Central memory CD4-positive, alpha-beta T cell (primary cell): ENCODE measurements at places on chromosomes 2 and 18.

DNA sequence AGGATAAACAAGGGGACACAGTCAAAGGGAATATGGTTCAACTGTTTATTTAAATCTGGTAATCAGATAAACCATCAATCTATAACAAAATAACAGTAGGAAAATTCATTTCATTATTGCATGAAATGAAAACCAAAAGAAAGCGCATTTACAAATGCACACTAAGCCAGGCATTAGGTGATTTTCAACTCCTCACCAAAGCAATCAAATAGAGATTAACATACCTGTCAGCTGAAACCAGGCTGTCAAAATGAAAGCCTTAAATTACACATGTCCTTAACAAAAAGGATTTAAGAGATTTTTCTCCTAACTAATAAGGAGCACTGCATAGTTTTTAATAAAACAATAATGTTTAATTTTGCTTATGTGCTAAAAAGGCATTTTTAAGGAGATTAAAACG is 23.0 kb downstream of the STK39 start:
- no peak for DNase-seq

- DNase-seq, result no peak
These were observed 85.1 kb downstream of the DTNA start for GRCh38 chr18:34795070-34795732.

- DNase-seq, result no peak
These were observed 14.1 kb upstream of the ZSWIM2 start for GRCh38 chr2:186862869-186863709.

DNA sequence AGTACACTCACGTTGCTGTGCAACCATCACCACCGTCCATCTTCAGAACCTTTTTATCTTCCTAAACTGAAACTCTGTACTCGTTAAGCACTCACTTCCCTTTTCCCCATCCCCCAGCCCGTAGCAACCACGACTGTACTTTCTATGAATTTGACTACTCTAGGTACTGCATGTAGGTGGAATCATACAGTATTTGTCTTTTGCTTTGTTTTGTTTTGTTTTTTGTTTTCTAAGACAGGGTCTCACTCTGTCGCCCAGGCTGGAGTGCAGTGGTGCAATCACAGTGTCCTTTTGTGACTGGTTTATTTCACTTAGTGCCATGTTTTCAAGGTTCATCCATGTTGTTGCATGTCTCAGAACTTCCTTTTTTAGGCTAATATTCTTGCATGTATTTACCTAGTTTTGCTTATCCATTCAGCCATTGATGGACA is 7.0 kb upstream of the TYMS start:
- DNase-seq, result no peak

DNA sequence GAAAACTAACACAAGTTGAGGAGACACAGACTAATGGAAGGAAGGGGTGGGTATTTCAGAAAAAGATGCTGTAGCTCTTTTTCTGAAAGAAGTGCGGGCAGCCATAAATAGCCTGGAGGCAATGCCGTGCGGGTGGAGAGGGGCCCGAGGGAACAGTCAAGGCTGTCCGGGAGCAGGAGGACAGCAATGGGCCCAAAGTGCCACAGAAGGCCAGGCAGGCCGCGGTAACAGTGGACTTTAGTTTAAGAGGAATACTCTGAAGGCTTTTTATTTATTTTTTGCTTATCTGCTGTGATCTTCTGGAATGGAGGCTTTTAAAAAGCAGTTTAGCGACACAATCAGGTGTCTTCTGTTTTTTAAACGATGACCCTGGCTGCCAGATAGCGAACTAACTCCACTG is 2.8 kb downstream of the ITGB1BP1 start:
- no peak for DNase-seq

DNA sequence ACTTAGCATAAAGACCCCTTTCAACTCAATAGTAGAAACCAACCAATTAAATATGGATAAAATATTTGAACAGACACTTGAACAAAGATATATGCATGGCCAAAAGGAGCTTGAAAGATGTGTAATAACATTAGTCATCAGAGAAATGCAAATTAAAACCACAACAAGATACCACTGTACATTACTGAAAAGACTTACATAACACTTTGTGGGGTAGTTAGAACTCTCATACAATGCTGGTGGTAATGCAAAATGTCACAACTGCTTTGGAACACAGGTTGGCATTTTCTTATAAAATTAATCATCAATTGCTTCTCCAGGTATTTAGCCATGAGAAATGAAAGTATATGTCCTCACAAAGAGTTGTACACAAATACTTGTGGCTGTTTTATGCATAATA is 60.7 kb downstream of the TTC27 start:
- DNase-seq, result no peak

- no peak for DNase-seq
These were observed 205.7 kb downstream of the NEDD4L start for GRCh38 chr18:58249712-58250111.

DNA sequence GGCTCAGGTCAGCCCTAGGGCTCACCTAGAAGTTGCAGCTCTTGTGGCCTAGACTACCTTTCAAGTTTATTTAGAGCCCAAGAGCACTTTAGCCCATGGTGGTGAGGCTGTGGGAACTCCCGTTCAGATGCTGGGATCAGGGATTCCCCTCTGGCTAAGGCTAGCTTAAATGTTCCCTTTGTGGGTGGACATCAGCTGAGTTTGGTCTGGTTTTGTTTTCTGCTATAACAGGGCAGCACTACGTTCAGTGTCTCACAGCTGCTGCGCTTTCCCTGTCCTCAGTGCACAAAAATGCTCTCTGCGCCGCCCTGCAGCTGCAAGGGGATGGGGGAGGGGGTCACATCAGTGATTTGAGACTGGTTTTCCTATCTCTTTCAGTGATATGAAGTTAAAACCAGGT is 170.5 kb upstream of the KCNJ3 start:
- DNase-seq, result no peak

DNA sequence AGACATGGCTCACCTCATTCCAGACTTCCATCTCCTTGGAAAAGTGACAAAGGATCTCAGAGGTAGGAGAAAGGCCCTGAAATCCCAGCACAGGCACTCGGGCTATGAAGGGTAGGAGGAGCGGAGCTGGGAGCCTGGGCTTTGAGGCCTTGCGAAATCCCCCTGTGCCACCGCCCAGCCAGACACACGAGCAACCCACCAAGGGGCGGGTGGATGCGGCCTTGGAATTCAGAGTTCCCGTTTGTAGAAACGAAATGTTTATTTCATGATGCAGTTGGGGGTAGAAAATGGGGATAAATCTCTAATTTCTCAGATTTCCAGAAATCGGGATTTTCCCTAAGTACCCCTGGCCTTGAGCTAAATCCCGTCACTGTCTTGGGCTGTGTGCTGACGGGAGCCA is 177.1 kb upstream of the HDAC4 start:
- no peak for DNase-seq

GRCh38 chr2:2842466-2842865 is 511.4 kb upstream of the MYT1L start:
- no peak for DNase-seq

- no peak for DNase-seq
These were observed 9.3 kb downstream of the XRCC5 start for GRCh38 chr2:216118474-216118873.

DNA sequence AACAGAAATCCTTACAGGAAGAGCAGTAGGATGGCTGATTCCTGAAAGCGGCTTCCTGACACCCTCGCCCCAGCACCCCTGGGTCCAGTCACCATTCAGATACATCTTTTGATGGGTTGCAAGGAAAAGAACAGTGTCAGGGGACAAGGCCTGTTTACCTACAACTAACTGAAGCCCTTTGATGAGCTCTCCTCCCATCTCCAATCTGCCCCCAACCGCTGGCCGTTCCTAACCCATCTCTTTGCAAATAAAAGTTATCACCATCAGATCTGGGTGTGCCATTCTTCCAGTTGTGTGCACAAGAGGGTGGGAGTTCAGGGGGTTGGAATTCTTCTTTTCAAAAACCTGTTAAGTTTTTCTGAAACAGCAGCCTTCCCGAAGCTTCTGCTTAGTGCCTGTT is 48.9 kb downstream of the ARL4C start:
- DNase-seq, result no peak

DNA sequence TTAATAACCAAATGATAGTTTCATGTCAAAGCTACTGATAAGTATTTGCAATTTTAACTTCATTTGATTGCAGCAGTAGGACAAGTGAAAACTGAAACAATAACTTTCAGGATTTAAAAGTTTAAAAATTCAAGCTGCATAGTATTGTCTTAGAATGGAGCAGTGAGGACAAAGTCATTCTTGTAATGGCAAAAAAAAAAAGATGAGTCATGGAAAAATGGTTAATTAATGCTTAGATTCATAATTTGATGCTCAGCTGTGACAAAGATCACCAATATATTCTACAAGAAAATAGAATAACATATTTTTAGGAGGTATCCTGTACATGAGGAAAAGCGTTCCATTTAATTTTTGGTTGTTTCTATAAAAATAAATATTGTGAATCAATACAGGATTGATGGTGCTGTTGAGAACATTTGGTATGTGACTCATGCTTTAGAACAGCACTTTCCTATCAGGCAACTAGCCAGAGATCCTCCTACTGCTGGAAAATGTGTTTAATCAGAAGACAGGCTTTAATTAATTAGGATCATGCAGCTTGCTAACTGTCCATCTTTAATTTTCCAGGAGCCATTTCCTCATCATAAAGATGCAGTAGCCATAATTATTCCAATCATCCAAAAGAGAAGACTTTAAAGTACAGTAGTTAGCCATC is 239.0 kb upstream of the MMADHC start:
- no peak for DNase-seq

DNA sequence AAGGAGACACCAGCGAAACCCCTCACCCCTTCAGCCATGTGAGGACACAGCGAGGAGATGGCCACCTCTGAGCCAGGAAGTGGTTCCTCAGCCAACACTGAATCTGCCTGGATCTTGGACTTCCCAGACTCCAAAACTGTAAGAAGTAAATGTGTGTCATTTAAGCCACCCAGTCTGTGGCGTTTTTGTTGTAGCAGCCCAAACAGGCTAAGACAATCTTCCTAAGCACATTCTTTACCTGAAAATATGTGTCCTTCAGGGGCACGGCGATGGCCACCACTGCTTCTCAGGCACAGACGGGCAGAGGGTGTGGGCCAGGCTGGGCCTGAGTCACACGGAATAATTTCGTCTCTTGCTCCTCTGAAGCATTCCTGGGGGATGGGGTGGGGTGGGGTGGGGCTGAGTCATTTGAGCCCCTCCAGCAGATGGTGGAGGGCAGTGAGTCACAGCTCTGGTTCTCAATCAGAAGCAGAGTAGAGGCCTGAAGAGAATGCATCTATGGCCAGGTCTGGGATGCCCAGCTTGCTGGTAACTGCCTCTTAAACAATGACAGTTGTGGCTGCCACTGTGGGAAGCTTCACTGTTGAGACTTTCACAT is 142.4 kb downstream of the CAPN13 start:
- DNase-seq, result no peak

GRCh38 chr2:99697811-99698568 is 208.2 kb upstream of the REV1 start:
- no peak for DNase-seq

GRCh38 chr2:174916270-174916930 is 88.8 kb downstream of the CHN1 start:
- DNase-seq, result no peak

GRCh38 chr18:79804130-79804787 is 6.5 kb downstream of the KCNG2 start:
- no peak for DNase-seq

DNA sequence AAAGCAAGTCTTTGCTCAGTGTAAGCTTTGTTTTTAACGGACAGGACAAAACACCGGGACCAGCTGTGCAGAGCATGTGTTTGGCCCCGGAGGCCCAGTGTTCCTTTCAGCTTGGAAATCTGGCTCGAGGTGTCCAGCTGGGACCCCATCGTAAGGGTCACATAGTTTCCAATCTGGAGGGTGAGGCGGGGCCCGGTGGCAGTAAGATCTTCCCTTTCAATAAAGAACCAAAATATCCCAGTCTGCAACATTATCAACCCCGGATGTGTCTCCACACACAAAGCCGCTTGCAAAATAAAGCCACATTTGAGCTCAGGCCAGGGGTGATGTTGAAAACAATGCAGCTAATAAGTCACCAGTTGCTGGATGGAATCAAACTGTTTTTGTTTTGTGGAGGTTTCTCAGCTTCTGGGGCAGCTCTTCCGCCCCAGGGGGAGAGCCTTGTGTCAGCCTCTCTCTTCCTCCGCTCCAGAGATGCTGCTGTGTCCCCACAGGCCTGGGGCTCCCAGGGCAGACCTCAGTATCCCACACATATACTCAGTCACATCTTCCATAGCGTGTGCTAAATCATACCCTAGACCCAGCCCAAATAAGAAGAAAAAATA is 138.6 kb upstream of the GLI2 start:
- DNase-seq, result no peak

DNA sequence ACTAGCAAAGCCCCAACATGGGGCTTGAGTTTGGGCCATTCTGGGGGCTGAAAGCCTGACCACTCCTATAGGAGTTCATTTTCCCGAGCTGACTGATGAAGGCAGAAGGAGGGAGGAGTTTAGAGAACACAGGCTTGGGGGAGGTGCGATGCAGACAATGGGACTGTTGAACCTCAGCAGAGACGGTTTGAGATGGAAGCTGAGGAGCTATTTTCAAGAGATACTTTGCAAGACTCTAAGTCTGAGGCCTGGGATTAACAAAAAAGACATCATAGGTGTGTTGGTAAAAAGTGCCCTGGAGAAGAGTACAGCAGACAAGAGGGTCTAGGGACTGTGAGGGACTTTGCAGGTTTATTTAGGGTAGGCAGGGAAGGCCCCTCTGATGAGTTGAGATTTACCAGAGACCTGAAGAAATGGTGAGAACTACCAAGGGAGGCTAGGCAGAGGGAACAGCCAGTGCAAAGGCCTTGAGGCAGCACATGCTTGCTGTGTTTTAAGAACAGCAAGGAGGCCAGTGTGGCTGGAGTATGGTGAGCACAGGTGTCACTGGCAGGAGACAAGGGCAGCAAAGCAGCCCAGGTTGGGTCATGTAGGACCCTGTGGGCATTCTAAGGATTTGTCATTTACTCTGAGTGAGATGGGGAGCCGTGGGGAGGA is 31.6 kb downstream of the PCBP1 start:
- no peak for DNase-seq

DNA sequence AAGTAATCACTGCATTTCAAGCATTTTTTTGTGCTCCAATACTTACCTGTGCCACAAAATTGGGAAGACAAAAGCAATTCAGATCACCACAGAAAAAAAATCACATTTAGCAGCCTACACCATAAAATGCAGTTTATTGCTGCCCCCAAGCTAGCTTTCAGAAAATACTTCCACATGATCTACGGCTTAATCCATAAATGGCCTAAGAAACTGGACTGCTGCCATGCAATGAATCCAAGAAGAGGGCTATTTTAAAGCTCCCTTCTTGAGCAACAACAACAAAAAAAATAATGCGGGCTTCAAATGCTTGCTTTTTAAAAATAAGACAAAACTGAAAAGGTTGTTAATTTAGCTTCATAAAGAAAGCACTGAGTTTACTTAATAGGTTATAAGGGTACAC is 272.3 kb downstream of the RAD51AP2 start:
- no peak for DNase-seq

DNA sequence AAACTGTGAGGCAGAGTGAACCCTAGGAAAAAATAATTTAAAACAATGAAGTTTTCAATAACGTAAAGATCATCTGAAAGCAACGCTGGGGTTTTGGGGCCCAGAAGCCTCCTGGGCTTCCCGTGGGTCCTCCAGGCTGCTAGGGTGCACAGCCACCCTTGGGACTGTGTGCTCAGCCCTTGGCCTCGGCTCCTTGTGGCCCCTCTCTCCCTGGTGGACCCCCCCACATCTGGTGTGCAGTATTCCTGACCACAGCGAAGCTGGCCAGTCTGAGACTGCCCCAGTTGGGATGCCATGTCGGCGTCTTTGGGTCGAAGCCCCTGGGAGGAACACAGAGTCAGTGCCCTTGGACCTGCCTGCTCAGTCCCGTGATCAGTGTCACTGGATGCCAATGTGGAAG is 53.0 kb downstream of the ACKR3 start:
- DNase-seq, result no peak

- no peak for DNase-seq
These were observed 52.2 kb downstream of the INPP5D start for GRCh38 chr2:233112329-233112728.
